ENCODE measurements at places on chromosomes 7 and 10.
A peak's percentile ranks its signal among the peaks of the same experiment; 100 is the strongest.

DNA sequence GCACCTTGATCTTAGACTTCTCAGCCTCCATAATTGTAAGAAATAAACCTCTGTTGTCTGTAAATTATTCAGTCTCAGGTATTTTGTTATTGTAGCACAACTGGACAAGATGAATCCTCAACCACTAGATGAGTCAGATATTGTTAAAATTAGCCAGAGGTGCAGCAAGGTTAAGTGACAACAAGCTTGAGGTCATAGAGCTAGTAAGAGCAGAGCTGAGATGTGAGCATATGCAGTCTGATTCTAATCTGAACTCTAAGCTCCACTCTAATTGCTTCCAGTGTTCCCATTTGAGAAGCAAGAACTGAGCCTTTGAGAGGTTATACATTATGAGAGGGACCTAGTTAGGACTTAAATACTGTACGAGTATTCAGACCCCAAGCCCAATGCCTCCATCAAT is 93.1 kb downstream of the FZD1 start:
- DNase-seq, result no peak

GRCh38 chr10:7596356-7596755 is 70.4 kb downstream of the ITIH5 start:
- DNase-seq, result no peak

DNA sequence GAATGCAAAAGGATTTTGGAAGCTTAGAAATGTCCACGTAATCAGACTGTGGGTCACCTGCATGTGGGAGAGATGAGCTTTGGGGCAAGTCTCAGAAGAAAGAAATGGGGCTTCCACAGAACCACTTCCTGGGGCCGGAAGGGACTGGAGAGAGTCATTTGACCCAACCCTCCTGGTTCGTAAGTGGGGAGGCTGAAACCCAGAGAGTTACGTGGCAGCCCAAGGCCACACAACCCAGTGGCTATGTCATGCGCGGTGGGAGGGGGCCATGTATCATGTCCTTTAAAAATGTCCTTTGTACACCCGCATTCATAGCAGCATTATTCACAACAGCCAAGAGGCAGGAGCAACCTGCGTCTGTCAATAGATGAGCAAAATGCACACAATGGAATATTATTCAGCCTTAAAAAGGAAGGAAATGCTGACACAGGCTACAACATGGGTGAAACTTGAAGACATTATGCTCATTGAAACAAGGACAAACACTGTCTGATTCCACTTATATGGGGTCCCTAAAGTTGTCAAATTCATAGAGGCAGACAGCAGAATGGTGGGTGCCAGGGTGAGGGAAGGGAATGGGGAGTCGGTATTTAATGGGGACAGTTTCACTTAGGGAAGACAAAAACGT is 15.1 kb downstream of the CAMK2B start:
- no peak for DNase-seq

DNA sequence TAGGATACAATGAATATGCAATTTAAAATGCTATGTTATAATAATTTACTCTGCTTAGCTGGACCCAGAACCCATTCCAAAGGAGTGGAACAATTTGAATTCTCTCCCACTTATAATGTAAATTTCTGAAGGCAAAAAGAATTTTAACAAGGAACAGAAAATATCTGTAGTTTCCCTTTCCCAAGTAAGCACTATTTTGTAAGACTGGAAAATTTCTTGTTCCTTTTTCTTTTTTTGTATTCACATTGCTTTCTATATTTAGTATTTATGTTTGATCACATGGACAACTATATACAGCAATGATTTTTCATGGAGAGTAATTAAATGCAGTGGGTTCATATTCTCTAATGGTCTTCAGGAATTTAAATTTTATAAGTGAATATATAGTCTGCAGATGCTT is 127.4 kb downstream of the GPR85 start:
- DNase-seq, result no peak

- no peak for DNase-seq
Observed at GRCh38 chr10:69344591-69345252, 66.4 kb downstream of the HK1 start.

DNA sequence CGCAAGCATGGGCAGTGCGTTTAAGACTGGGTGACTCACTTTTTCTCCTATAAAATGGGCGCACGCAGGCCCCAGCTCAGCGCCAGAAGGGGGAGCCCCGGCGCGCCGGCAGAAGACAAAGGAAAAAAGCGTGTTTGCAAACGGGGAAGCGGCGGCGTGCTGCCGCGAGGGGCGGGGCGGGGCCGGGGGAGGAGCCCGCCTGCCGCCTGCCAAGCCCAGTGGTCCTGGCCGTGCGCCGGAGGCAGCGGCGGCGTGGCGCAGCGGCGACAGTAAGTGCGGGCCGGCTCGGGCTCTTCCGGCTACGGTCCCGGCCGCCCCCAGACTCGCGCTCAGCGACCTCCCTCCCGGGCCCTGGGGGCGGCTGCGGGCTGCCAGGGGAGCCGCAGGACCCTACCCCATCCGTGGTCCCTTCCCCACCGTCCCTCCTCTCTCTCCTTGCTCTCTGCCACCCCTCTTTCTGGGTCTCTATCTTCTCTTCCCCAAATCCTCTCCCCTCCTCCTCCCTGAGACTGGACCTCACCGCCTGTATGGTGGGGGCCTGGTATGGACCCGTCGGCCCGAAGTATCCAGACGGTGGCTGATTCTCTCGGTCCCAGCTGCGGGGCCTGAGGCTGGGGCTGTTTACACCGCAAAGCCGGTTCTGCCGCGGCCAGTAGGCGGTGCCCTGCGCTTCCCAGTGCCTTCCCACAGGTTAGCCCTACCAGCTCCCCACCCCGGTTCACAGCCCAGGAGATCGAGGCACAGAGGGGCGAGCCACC is at the start of gene SLC29A3:
TSS of gene SLC29A3 (plus strand) at position 218 of the 758 bp plus-strand sequence. CDS start at position 269, 51 bp downstream.
- peak; percentile 83 for DNase-seq

GRCh38 chr7:106865130-106866041 is at the start of gene PIK3CG:
Gene PIK3CG, plus strand, starts transcription at chr7:106865282. Its CDS starts 2,280 bp downstream, at chr7:106867562.
- no peak for DNase-seq

- no peak for DNase-seq
Observed at GRCh38 chr10:3085785-3086567, 18.6 kb downstream of the PFKP start.

DNA sequence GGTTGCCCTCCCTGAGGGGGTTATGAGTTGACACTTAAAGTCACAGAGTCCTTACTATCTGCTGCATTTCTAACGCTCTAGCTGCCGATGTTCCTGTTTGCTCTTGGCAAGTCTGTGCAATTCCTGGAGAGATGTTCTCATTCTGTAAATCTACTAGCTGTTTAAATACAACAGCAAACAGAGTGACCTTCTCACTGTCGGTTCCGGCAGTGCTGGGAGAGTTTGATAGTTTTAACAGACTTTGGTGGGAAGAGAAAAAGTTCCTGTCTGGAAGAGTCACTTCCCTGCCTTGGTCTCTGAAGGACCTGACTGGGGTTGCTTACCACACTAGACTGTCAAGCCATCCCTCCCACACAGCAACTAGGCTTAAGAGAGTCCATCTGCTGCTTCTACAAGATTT is 63.3 kb upstream of the ELMO1 start:
- no peak for DNase-seq

DNA sequence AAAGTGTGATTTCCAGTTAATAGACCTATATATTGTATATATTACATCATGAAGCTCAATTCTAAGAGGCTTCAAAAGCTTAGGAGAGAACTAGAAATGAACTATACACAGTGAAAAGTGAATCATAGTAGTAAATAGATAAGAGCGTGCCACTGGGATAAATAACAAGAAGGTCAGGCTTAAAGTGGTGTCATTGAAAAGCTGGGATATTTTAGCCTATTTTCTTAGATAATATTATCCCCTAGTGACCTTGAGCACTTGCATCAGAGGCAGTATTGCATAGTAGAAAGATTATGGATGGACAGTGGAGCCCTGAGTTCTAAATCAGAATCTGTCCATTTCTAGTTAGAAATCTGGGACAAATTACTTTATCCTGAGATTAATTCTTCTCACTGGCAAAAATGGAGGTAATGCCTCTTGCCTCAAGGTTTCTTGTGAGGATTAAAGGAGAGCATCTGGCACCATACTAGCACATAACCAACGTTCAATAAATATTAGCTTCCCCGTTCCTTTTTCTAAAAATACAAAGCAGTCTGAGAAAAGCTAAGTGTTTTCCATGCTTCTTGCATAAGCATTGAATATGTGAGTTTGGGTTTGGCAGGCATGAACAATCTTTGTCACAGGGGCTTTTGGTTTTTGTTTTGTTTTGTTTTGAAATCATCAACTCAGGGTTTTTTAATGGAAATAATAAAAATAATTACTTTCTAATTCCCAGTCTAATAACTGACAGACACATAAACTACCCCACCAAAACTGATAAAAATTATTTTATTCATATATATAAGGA is 27.3 kb upstream of the MACC1 start:
- DNase-seq, result no peak

- DNase-seq, result no peak
Observed at GRCh38 chr10:123552760-123553554, 113.2 kb upstream of the GPR26 start.

DNA sequence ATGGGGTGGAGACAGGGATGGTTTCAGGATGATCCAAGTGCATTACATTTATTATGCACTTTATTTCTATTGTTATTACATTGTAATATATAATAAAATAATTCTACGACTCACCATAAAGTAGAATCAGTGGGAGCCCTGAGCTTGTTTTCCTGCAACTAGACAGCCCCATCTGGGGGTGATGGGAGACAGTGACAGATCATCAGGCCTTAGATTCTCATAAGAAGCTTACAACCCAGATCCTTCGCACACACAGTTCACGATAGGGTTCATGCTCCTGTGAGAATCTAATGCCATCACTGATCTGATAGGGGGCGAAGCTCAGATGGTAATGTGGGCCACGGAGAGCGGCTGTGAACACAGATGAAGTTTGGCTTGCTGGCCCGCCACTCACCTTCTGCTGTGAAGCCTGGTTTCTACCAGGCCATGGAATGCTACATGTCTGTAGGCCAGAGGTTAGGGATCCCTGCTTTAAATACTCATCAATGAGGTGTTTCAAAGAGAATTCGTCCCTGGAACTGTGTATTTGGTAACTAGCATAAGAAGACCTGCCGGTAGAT is 21.2 kb upstream of the PRKCQ start:
- DNase-seq, result no peak
